ENCODE measurements at places on chromosomes 1 and 21. TPM values are rescaled to one million over a fixed set of nuclear protein-coding genes. Genes with fewer than 3 reads are reported as not detected.

DNA sequence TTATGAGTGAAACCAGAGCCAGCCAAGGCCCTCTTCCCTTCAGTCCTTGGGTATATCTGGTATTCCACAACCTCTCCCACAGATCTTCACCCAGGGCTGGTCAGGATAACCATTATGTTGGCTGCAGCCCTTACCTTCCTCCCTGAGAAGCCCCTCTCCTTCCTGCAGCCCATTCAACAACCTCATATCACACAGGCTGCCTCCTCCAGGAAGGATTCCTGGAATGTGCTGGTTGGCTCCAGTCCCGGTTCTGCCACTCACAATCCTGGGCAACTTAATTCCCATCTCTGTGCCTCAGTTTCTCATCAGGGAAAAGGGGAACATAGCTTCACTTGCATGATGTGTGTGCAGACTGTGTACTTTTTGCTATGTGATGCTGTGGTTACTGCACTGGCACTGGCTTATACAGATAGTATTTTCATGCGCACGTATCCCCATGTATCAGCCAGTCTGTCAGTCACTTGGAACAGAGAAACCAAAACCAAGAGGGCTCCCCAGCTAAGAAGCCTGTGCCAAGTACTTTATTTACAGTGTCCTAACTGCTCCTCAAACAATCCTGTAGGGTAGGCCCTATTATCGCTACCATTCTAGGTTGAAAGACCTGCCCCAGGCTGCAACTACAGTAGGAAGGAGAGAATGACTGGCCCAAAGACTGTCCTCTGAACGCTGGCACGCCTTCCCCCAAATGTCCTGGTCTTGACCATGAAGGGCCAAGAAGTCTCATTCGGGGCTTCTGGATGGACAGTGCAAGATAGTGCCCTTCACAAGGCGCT lies 39.9 kb upstream of the PPP1R15B start:
- no peak for DNase-seq

GRCh38 chr1:8407652-8408051 lies 89.7 kb downstream of the SLC45A1 start:
- DNase-seq, result no peak

DNA sequence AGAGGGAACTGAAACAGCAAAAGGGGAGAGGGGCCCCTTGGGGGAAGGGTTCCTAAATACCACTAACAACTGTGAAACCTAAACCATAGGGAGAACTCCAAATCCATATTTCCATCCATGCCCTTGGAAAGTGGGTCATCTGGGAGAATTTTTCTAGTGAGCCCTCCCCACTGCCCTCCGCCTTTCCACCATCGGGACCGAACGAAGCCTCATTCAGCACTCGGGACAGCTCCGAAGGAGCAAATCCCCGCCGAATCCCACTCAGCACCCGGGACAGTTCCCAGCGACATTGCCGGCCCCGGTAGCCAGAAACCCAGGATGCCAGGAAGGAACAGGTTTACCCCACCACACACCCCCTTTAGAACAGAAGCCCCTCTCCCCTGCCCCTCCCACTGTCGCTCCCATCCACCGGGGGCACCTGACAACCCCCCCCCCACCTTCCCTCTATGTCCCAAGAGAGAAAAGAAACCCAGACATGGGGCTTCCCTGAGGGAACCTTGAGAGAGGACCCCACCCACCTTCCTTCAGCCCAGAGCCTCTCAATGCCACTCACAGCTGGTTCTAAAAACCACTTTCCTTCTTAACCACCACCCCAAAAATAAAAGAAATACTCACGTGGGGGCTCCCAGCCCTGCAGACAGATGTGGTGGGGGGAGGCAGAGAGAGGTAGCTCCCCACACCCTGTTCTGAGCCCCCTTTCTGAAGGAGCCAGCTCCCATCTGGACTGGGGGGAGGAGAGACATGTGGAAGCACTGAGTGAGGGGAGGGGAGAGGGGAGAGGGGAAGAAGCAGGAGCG lies 4.5 kb downstream of the DLGAP3 start:
- peak; percentile 79 for DNase-seq

- DNase-seq, result peak; percentile 74
Measured at GRCh38 chr1:204127597-204128242, 24.1 kb downstream of the ETNK2 start.

GRCh38 chr1:156852418-156852874 lies 6.5 kb downstream of the INSRR start:
- peak; percentile 87 for DNase-seq

GRCh38 chr1:172895050-172895460 lies 155.7 kb downstream of the TNFSF18 start:
- DNase-seq, result no peak

DNA sequence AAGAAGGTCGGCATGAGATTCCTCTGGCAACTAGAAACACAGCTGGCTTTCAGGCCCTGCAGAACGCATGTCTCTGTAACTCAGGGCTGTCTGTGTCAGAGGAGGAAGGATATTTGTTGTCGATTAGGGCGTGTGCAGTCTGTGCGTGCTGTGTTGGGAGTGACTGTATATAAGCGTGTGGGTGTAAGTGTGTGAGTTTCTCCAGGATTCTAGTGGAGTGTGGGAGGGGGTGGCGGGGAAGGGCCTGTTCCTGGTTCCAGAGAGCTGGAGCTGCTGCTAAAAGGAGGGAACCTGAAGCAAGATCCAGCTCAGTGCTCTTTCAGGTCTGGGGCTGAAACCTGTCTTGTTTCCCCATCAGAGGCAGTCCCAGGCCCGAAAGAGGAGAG lies 74.3 kb downstream of the SLC16A1 start:
- DNase-seq, result no peak

GRCh38 chr1:15765495-15766194 lies 7.0 kb downstream of the FBLIM1 start:
- no peak for DNase-seq

- DNase-seq, result no peak
Measured at GRCh38 chr1:235127203-235127602, 1.4 kb downstream of the TOMM20 start.

GRCh38 chr1:51336004-51336403 lies 5.6 kb upstream of the TTC39A start:
- DNase-seq, result no peak

DNA sequence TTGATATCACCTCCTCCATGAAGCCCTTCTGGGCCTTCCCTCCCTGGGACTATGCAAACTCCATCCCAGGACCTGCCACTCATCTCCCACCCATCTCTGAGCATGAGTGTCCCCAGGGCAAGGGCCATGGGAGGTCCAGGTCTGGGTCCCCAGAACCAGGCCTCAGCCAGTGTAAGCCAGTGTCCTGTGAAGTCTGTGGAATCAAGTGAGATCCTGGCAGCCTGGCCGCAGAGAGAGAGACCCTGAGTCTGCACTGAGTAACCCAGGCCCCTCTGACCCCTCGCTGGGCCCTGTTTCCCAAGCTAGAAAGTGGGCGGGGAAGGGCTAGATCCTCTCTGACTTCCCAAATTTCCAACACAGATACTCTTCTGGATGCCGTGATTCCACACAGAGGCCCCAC lies 132.7 kb downstream of the DMRTB1 start:
- no peak for DNase-seq

GRCh38 chr1:238384381-238384780 lies 493.7 kb upstream of the ZP4 start:
- DNase-seq, result no peak

DNA sequence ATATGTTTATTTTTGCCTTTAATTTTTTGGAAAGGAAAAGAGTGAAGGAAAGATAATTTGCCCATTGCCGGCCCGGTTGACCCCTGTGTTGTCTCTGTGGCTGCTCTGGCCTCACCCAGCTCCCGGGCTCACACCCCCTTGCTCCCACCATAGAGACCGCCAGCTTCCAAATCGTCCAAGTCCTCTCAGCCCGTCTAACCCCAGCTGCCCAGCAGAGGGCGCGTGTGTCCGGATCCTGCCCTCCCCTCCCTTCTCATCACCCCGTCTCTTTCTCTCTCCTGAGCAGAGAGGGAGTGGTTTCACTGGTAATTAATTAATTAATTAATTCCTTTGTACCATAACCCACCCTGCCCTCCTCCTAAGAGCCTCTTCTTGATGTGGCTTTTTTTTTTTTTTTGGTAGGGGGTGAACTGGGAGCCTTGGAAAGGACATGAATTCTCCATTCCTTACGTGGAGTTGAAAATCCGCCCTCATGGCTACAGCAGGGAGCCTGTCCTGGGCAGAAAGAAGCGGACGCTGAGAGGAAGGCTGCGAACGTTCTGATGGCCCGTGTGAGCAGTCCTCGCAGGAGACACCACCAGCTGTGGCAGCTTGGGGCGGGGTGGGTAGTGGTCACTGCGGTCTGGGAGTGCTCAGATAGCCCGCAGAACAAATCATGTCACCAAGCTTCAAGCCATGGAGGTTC lies 45.9 kb downstream of the KIAA0040 start:
- peak; percentile 47 for DNase-seq

DNA sequence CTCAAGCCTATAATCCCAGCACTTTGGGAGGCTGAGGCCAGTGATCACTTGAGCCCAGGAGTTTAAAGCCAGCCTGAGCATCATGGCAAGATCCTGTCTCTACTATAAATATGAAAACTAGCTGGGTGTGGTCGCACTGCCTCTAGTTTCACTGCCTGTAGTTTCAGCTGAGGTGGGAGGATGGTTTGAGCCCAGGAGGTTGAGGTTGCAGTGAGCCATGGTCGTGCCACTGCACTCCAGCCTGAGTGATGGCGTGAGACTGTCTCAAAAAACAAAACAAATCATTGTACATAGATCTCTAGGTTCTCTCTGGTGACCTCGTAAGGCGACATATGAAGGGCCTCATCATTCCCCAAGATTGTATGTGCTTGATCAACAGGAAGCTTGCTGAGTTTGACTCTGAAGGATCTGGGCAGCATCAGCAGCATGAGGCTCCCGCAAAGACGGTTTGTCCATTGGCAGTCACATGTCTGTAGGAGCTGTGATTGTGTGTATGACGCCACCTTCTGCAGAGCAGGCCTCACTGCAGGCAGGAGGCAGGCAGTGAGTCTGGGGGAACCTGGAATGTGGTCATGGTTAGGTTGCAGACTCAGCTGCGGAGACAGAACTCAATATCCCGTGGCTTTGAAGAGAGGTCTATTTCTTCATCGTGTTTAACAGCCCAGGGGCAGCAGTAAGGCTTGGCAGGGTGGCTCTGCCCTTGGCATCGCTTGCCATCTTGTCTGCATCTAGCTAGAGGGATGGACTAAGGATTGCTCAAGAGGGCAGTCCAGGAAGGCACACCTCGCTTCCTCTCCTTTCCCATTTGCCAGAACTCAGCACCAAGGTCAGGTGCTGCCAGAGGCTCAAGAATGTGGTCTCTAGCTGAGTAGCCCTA lies 14.0 kb downstream of the ATP5PO start:
- peak; percentile 46 for DNase-seq

- no peak for DNase-seq
Measured at GRCh38 chr1:153869486-153869885, 53.3 kb downstream of the GATAD2B start.

DNA sequence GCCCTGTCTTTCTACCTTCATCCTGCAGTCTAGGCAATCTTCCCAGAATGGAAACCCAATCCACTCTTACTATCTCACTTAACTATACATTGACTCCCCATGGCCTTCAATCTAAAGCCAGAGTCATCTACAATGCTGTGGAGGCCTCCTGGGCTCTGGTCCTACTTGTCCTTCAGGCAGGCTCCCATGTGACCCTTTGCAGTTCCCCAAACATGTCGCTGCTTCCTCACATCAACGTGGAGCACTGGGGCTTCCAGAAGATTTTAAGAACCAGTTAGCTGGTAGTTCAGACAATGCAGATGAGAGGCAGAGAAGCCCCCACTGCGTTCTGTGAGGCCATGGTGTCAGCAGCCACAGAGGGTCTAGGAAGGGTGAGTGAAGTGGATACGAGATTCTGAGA lies 18.6 kb downstream of the LYPD8 start:
- no peak for DNase-seq

DNA sequence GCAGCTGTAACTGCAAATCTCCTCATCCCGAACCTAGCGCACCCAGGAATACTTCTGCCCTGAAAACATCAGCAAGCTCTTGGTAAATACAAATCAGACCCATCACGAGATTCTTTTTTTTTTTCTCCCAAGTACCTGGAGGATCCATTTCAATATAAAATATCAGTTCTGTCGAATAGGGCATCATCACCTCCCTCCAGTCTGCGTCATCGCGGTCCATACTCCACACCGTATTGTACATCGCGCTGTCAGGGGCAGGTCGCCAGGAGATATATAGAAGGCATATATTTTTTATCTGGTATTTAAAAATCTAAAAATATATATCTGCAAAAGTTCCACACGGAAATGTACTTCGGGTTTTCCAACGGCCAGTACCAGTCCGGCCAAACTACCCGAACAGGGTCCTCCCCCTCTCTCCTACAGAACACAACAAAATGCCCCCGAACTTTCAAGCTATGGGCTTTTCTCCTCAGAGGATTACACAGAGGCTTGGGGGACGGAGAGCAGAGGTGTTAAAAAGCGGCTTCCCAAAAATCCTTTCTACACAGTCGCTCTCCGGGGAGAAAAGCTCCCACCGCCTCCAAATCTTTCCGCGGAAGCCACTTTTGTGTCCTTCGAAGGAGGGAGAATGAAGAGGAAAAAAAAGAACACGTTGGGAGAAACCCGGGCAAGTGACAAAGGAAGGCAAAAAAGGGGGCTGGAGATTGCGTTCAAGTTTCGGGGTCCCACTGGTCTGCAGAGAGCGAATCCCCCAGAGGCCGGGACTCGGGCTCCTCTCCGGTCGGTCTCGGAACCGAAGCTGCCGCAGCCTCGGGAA lies 509 bp downstream of the PIK3R3 start:
- peak; percentile 40 for DNase-seq

- DNase-seq, result no peak
Measured at GRCh38 chr1:39525366-39526165, 34.1 kb downstream of the BMP8A start.

DNA sequence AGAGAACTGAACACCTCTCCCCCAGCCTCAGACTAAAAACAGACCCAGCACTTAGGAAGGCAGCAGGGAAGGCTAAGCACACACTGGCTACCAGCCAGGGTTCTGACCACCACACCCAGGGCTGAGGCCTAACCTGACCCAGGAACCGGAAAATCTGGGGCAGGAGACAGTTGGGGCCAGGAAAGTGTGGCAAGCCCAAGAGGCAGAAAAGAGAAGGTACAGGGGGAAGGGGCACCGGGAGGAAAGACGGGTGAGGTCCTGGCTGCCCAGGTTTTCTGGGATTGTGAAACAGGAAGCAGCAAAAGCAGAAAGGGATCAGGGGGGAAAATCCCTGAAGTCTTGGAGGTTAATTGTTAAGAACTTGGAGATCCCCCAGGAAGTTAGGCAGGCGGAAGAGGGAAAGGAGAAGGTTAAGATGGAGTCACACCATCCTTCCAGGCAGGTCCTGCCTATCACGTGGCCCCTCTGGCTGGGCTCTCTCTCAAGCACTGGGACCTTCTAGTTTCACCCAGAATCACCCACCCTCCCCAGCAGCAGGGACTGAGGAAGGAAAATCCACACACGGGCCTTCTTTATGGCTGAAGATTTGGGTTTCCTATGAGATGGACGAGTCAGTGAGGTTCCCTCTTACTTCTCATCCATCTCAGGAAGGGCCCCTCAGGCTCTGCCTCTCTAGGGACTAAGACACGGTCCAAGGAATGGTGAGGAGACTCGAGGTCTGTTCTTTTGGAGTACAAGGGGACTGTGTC lies 2.6 kb downstream of the HDGF start:
- peak; percentile 88 for DNase-seq

- no peak for DNase-seq
Measured at GRCh38 chr21:29133796-29134195, 3.4 kb downstream of the MAP3K7CL start.

CELA3B gene
- not detected for total RNA-seq

MPZ gene
- 0.67 TPM for total RNA-seq

SAMSN1 gene
- total RNA-seq, result 7.4 TPM

NFASC gene
- 4.0 TPM for total RNA-seq

KRTAP12-4 gene
- not detected for total RNA-seq

HES4 gene
- 29.2 TPM for total RNA-seq

COL8A2 gene
- total RNA-seq, result 10.2 TPM

ADAMTS1 gene
- 50.2 TPM for total RNA-seq

KRTAP19-7 gene
- total RNA-seq, result not detected

EPHA10 gene
- 0.54 TPM for total RNA-seq

NECTIN4 gene
- not detected for total RNA-seq

FAM177B gene
- not detected for total RNA-seq

HES2 gene
- total RNA-seq, result not detected

POU2F1 gene
- total RNA-seq, result 14.0 TPM
